ENCODE measurements at places on chromosomes 16 and 17.

DNA sequence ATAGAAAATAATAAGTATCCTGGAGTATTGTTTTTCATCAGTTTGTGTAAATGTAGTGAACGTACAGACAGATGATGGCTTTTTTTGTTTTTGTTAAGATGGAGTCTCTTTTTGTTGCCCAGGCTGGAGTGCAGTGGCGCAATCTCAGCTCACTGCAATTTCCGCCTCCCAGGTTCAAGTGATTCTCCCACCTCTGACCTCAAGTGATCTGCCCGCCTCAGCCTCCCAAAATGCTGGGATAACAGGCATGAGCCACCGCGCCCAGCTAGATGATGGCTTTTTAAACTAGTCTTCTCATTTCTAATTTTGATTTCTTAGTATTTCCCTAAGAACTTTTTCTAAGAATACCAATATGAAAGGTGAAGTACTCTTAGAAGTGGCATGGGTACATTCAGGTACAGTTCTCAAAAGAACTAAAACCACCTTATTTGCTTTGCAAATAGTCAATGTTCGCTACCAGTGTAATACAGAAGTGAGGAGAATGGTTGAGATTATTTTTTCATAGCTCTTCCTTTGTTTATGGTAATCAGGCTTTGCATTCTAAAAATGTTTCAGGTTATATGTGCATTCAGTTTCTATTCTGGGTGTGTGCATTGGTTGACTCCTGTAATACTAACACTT lies 34.2 kb downstream of the TTC19 start:
- no peak for DNase-seq

GRCh38 chr16:1182316-1182671 lies 29.4 kb downstream of the CACNA1H start:
- DNase-seq = peak; percentile 71

GRCh38 chr17:75457047-75457654 lies 716 bp downstream of the TMEM94 start:
- peak; percentile 76 for DNase-seq

DNA sequence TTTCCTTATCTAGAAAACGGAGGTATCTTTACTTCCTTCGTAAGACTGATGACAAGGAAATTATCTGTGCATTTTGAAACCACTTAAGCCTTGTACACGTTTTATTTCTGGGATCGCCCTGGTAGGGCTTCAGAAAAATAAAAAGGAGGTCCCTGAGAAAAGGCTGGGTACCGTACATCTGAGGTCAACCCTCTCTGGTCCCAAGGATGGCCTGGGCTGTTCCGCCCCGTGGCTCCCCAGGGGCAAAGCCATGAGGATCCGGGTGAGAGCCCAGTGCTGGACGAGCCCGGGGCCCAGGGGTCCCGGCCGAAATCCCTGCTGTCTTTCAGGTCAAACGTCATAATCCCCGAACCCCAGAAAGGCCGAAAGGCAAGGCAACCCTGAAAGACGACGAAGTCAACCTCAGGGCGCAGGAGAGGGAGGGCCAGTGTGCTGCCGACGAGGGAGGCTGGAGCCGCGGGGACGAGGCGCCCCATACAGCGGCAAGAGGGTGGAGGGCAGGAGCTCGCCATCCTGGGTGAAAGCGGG lies 656 bp upstream of the FUS start:
- no peak for DNase-seq

DNA sequence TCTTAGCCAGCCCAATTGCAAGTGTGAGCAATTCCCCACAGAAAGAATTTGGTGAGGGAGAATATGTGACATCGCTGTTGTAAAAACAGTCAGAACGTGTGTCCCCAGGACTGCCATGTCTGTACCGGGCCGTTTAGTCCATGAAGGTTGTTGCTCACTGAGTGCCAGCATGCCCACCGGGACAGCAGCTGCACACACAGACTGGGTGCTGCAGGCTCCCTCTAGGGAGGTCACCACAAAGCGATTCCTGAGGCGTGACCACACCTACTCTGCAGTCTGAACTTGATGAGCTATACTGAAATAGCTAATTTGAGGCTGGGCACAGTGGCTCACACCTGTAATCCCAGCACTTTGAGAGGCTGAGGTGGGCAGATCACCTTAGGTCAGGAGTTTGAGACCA lies 44.1 kb upstream of the ADORA2B start:
- DNase-seq = no peak

DNA sequence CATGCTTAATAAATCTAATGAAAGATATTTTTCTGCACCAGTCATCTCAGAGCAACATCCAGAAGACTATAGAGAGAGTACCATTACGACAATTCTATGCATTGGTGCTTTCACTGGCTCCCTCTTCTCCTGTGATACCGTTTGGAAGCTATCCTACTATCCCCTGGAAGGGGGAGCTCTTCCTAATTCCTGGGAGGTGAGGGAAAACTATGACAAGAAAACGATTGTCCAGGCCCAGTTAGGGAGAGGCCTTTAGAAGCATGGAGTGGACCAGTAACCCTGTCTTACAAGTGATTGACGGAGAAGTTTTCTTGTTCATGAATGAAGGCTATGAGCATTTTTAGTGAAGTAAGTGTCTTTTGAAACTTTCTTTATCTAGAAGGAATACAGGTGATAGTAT lies 150.2 kb downstream of the TANC2 start:
- peak; percentile 16 for DNase-seq

- no peak for DNase-seq
Measured at GRCh38 chr17:13806092-13806491, 204.4 kb upstream of the HS3ST3A1 start.

DNA sequence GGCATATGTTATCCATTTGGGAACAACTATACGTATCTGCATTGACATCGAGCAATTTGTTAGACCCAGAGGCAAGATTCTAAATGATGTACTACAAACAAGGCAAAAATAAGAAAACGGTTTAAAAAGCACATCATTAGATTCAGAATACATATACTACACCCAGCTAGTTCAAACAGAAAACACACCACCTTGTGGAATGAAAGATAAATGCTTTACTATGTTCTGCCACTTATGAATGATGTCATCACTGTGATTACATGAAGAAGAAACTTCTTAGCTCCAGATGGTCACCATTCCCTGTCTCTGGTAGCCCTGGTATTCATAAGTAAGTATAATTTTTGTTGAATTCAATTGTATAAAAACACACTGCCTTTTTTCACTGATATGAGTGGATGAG lies 7.8 kb downstream of the NACA2 start:
- DNase-seq = peak; percentile 32

- no peak for DNase-seq
Measured at GRCh38 chr17:6567528-6568183, 11.3 kb upstream of the PITPNM3 start.

DNA sequence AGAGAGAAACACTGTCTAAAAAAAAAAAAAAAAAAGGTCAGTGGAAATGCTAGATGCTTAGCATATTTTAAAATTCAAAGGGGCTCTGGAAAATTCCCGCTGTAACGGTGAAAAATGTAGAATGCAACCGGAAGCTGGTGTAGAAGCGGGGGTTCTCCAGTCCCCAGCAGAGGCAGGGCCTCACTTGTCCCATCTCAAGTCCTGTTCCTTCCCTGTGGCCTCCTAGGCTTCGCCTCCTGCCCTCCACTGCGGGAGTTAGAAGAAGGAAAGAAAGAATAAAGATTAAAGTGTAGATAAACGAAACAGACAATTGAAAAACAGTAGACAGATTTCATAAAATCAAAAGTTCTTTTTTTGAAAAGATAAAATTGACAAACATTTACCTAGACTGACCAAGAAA lies 14.8 kb upstream of the ZNF287 start:
- DNase-seq = no peak

DNA sequence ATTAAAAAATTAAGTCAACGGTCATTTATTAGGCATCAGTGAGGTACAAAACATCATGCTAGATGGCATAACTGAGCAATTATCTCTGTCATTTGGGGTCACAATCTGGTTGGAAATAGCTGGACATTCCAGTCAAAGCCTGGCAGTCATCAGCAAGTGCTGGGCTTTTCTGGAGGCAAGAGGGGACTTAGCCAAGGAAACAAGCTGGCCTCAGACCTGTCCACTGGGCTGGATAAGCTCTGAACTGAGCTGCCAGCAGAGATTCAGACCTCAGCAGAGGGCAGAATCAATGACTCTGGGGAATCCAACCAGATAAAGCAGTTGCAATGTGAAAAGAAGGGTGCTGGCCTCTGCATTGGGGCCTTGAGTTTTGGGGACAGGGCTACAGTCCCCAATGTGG lies 161.9 kb upstream of the NOL11 start:
- no peak for DNase-seq

DNA sequence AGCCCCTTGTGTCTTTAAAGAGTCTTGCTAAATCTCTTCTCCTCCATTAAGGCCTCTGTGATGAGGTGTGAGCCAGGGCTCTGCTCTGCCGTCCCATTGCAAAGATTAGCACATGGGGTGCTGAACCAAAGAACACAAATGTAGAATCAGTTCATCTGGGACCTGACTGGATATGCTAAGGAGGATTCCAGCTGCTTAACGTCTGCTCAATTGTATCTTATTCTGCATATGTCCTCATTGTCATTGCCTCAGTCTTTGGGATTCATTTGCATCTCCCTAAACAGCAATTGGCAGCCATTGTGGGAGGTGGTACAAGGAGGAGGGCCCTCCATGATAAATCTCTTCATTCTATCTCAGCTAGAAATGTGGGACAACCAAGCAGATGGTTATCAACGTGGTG lies 106.3 kb upstream of the ADAMTS18 start:
- no peak for DNase-seq

DNA sequence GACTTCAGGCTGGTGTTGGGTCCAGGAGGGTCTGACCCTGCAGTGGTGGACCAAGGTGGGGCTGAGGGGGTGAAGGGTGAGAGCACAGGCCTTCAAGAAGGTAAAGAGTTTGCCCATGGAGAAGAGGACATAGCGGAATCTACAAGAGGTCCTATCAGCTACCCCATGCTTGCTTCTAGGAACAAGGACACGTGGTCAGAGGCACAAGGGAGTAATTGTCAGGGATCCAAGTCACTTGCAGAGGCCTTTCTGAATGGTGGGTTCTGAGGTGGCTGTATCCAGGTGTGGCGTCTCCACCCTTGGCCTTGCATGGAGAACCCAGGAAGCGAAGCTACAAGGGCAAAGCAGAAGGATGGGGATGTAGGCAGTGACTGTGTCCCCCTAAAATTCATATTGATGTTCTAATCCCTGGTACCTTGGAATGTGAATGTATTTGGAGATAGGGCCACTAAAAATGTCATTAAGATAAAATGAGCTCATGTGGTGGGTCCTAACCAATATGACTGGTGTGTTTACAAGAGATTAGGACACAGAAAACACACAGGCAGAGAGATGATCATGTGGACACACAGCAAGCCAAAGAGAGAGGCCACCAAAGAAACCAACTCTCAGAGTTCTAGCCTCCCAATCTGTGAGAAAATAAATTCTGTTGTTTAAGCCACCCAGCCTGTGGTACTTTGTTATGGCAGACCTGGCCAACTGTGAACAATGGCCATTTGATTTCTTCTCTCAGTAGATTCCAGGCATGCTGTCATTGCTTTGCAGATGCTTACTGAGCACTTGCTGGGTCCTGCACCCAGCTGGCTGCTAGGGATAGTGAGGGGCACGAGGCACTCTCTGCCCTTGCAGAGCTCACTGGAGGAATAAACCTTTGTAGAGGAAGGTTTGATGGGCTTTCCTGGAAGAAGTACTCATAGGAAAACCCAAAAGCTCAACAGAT lies 75.8 kb downstream of the UTP18 start:
- DNase-seq = no peak

DNA sequence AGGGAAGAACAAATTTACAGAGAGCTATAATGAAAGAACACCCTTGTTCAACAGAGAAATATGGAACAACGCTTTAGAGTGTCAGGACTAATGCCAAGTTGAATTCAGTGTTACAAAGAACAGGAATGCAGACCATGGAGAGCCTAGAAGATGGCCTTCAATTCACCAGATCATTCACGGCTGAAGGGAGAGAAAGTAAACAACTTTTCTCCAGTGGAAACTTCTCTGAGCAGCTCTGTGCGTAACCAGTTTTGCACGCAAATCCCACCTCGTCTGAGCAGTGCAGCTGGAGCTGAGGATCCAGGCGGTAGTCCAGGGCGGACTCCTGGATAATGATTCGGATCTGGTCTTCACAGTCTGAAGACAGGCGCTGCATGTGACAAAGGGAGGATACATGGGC lies 40.5 kb upstream of the CLEC18B start:
- DNase-seq = no peak

GRCh38 chr17:57356153-57356718 lies 99.9 kb downstream of the MSI2 start:
- DNase-seq = no peak

- DNase-seq = no peak
Measured at GRCh38 chr16:65688301-65688700, 566.4 kb upstream of the CDH11 start.

DNA sequence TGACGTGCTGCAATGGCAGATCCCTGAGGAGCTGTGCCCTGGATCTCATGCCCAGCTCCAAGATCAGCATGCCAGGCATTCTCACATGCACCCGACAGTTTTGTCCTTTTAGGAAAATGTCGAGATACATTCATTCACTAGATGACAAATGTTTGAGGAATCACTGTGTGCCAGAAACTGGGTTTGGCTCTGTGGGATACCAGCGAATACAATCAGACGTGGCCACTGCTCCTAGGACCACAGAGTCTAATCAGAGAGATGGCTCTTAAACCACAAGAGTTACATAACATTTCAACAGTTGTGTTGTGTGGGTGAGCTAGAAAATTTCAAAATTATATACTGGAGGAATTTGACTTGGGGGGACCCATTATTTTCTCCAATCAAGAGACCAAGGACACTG lies 579.7 kb downstream of the CDH13 start:
- DNase-seq = no peak

DNA sequence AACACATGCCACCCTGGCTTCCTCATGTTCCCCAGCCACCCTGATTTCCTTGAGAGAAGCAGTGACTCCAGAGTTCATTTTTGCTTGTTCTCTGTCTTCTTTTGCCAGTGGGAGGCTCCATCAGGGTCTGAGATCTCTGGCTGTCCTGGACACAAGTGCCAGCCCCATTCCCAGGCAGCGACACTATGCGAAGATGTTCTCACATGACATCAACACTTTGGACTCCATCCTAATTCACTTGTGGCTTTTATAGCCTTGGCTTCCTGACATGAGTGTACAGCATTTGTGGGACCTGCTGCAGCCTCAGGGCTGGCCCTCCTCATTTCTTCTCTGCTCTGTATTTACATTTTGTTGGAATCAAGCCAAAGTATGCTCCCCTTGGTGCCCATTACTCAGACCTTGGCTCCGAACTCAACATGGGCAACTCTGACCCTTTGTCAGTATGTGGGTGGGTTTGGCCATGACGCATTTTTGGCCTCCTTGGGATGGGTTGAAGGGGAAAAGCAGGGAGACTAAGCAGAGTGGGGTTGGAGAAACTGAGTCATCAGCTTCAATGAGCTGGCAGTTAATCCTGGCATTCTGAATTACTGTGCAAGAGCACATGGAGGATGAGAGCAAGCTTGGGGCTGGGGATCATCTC lies 119.0 kb upstream of the EEF2KMT start:
- no peak for DNase-seq
